Kidney glomerular epithelial cell (primary cell): ENCODE measurements at places on chromosomes 6 and 20.

GRCh38 chr6:30311671-30312070 is 15.1 kb upstream of the TRIM39 start:
- no peak for DNase-seq

- DNase-seq: no peak
Measured at GRCh38 chr20:32634041-32634805, 39.5 kb downstream of the C20orf203 start.

DNA sequence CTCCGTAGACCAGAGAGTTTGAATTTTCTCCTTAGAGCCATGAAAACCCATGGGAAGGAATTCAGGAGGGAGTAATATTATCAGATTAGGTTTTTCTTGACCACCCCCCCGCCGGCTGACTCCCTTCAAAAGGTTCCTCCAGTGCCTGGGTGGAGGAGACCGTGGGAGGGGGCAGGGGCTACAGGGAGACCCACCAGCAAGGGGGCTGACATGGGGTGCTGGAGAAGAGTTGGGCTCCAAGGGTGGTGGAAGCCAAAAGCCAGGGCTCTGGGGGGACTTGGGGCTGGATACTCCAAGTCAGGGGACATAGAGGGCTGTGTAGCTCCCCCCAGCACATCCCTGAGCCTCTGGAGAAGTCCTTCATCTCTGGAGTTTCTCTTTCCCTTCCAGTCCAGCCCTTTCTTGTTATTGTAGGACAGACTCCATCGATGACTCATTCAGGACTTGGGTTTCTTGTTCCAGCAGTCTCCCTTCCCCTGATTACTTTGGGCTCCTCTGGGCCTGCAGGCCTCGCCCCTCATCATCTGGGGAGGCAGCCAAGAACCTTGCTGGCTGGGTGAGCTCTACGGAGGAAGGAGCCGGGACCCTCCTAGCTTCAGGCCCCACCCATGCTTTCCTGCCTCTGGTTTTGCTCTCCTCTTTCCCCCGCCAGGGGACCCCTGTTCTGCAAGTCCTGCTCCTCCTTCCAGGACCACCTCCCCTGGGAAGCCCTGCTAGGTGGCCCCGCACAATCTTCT is 10.5 kb upstream of the KIAA1755 start:
- peak; percentile 81 for DNase-seq

DNA sequence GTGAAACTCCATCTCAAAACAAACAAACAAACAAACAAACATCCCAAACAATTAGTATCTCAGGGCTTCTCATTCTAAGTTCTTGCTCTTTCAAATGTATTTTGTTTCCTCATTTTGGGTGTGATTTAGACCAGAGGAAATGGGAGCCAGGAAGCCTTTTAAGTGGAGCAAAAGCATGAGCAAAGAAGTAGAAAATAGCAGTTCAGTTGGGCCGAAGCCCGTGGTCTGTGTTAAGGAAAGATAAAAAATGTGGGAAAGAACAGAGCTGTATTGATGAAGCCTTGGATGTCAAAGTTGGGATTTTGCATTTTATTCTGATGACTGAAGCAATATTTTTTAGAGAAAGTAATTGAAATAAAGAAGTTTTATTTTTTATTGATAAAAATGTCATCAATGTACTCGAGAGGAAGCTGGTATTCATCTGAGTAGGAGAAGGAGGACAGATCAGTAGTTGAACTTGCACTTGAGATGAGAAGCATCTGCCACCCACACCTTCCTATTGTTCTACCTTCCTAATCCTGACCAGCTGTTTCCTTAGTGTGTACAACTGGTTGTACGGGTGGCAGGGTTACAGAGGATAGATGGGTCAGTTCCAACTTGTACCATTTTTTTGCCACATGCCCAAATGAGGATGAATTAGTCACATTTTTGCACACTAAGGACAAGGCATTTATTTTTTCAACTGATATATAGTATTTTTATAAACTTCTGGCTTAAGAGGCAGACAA is 56.1 kb downstream of the KIAA0408 start:
- no peak for DNase-seq

- DNase-seq: no peak
Measured at GRCh38 chr6:38262026-38262425, 377.7 kb downstream of the BTBD9 start.

DNA sequence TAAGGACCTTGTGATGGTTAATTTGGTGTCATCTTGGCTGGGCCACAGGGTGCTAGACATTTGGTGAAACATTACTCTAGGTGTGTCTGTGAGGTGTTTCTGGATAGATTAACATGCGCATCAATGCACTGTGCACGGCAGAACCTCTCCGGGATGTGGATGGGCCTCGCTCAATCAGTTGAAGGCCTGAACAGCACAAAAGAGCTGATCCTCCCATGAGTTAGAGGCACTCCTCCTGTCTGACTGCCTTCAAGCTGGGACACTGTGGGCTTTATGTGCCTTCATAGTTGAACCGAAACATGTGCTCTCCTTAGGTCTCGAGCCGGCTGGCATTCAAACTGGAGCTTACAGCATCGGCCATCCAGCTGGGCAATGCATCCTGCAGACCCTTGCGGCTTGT is 88.8 kb downstream of the HUS1B start:
- DNase-seq: no peak

DNA sequence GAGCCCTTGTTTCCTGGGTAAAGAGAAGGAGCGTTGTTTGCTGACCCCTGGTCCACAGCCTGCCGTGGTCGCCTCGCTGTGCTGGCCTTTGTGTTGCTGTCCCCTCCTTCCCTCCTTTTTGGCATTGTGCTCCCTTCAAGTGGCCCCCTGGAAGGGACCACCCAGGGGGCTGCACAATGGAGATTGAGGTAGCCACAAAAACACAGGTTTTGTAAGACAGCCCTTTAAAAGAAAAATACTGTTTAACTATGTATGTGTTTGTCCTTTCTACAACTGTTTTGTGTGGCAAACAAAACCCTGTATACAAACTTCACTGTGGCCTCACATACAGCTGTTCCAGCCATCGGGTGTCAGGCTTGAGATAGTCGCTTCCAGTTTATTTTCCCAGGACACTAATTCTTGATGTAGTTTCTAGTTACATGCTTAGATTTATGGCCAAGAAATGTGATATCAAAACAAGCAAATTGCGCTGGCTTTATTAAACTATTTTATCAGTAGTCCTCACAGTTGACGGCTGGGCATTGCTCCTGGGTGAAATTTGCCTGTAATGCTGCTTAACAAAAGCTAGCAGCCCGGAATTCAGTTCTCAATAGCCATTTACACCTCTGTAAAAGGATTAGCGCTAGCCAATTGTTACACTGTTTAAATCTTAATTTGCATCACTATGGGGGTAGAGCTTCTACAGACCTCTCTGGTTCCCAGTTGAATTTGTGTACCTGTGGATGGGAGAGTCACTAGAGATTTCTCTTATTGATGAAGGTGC is 64.1 kb downstream of the KIZ start:
- no peak for DNase-seq

DNA sequence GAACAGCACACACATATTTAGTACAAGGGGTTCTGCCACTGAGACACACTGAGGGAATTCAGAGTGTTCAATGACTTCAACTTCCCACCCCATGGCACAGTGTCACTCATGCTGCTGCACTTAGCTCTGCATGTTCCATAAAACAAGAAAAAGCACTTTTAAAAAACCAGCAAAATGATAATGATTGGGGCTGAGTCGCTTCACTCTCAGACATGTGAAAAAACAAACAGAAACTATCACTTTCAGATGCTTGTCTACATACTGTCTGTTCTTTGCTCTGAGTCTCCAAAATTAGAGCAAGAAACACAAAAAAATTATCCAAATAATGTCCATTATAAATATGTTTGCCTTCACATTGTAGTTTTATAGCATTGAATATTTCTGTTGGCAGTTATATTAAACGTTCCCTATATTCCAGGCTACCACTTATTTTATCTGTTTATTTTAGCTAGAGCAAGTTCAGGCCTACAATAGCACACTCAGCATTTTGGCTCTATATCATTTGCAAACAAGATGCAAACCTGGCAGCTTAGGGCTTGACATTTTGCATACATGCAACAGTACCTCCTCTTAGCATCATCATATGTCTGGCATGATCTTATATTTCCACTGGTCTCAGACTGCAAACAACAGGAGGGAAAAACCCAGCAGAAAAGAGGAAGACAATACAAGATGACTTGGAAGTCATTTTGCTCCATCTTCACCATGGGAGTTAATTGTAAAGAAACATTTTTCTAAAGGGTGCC is 398.8 kb downstream of the HACE1 start:
- DNase-seq: no peak

- DNase-seq: peak; percentile 16
Measured at GRCh38 chr6:16674801-16675392, 86.4 kb downstream of the ATXN1 start.

DNA sequence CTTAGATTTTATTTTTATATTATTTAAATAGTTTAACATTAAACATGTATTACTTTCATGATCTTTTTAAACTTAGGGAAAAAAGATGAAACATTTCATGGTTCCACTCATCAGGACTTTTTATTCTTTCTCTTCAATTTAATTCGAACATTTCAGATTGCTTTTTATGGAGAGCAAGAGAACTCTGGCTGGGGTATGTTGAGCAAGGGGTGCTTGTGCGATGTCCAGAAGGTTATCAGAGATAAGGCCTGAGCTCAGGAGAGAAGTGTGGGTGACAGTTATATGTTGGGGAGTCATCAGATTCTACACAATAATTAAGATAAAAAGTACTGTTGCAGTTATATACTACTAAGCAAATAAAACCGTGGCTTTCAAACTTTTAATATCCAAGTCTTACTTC is 37.5 kb downstream of the FKBP5 start:
- DNase-seq: no peak

DNA sequence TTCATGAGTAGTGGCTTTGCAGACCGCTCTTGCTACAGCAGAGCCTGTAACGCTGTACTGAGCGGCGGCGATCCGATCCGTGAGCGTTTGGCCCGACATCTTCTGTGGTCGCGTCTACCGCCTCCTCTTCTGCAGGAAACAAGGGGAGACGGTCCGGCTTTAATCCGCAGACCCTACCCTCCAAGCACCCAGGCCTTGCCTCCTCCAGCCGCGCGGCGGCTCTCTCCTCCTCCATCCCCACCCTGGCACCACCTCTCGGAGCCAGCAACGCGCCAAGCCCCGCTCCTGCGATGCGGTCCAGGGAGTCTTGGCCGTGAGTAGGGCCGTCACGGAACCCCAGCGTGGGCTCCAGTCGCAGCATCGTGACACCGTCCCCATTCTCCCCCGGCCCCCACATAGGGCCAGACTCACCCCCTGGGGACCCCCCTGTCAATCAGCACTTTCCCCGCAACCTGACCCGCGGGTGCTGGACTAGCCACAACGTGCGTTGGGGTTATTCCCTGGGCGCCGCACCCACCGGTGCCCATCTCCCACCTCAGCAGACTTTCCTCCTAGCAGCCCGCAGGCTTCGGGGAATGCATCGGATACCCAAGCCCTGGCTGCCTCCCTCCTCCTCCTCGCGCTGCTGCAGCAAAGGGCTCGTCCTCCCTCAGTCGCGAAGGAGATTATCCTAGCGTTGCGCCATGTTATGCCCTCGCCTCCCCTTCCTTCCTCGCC is 914 bp downstream of the SNAP91 start:
- no peak for DNase-seq

DNA sequence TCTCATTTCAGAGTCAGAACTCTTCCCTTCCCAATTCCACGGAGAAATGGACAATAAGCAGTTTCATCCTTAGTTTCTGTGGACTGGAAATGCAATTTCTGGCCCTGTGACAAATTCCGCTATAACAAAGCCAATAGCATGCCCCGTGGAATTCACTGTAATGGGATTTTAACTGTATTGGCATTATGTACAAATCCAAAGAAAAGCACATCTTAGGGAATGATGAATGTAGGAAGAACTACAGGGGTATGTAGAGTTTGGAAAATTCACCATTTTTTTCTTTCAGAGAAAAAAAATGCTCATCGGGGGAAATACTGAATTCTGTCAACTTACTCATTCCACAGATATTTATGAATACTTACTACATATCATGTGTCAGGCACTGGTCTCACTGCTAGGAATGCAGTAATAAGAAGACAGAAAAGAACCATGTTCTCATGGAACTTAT is 43.5 kb downstream of the KIF6 start:
- DNase-seq: no peak

DNA sequence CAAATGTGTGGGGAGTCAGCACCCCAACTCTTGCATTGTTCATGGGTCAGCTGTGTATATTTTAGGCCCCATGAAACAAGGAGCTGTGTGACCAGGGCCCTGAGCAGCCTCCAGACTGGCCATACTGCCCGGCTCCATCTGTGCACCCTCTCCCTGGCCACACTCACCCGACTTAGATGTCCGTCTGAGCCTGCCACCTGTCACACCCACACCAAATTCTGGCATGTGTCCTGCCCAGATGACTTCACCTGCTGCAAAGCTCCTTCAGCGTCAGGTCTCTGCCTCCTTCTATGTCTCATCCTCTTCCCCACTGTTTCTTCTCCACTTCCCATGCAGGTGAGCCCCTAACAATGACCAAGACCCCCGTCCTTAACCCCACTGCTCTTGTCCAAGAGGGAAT is 88.1 kb upstream of the THBS2 start:
- DNase-seq: no peak

- no peak for DNase-seq
Measured at GRCh38 chr6:42460883-42461282, 9.2 kb upstream of the TRERF1 start.

GRCh38 chr20:17189976-17190695 is 36.7 kb upstream of the PCSK2 start:
- no peak for DNase-seq

DNA sequence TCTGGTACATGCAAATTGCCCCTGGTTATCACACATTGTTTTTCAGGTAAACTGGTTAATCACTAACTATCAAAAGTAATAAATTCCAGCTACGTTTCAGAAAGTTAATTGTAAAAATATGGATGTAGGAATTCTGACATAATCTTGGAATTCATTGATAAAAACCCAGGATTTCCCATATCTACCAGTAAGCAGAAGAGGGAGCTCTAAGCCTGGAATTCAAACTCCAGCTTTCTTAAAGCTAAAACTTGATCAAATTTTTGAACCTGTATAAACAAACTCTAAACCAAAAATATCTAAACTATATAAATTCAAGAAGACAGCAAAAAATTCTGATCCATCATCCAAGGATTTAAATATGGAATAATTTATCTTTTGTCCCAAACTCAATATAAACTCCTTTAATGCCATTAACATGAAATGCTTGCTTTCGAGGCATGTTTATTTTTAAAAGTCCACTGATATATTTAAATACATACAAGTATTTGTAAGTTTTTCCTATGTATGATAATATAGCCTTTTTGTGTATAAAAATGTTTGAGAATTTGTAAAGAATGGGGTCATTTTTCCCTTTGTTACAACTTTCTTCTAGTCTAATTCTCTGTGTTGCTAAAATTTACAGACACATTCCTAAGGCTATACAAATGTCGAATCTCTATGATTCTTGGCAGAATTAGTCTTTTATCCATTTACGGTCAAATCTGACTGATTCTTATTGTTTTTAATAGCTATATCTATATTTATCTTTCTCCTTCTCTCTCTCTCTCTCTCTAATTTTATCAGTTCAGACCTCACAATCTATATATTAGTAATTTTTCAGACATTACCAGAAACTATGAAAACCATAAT is 91.4 kb upstream of the RNF217 start:
- DNase-seq: peak; percentile 39
